ENCODE measurements at places on chromosomes 13 and 19.
A peak's percentile ranks its signal among the peaks of the same experiment; 100 is the strongest.

DNA sequence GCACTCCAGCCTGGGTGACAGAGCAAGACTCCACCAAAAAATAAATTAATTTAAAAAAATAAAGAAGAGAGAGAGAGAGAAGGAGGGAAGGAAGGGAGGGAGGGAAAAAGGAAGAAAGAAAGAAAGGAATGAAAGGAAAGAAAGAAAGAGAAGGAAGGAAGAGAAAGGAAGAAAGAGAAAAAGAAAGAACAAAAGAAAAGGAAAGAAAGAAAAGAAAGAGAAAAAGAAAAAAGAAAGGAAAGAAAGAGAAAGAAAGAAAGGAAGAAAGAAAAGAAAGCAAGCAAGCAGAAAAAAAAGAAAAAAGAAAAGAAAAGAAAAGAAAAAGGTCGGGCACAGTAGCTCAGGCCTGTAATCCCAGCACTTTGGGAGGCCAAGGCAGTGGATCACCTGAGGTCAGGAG is 14.9 kb upstream of the ZNRF4 start:
- H3K4me3 ChIP-seq: no peak overlapping the region
- H3K27me3 ChIP-seq: no peaks in the 10 kb centered on the region
- H3K27ac ChIP-seq: no peak overlapping the region
- DNase-seq: no peak
- H3K4me1 ChIP-seq: no peaks in the 10 kb centered on the region

DNA sequence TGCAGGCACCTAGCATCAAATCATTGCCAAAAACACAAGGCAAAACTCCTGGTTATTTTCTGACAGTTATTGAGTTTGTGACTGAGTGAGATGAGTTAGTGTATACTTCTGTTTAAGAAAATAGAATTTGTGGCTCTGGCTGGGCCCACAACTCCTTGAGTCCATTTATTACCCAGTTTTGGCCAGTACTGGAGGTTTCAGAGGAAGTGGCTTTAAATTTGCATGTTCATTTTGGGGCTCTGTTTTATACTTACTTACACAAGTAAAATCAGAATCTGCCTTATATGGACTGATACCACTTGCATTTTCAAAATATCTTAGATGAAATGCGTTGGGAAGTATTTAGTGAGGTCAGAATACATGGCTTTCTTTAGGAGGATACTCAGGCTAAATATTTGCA is 29.0 kb downstream of the TNFSF11 start:
- no peak overlapping the region for H3K27ac ChIP-seq
- no peaks in the 10 kb centered on the region for H3K27me3 ChIP-seq
- no peaks in the 10 kb centered on the region for H3K4me1 ChIP-seq
- peaks cover 13% of the 10 kb centered on the region for H3K36me3 ChIP-seq
- no peak for DNase-seq
- H3K4me3 ChIP-seq: no peak overlapping the region

- no peak overlapping the region for H3K4me3 ChIP-seq
- H3K27me3 ChIP-seq: no peaks in the 10 kb centered on the region
- peaks cover 25% of the 10 kb centered on the region for H3K36me3 ChIP-seq
- no peak for DNase-seq
These were observed 105.2 kb downstream of the SLITRK6 start for GRCh38 chr13:85693889-85694511.

DNA sequence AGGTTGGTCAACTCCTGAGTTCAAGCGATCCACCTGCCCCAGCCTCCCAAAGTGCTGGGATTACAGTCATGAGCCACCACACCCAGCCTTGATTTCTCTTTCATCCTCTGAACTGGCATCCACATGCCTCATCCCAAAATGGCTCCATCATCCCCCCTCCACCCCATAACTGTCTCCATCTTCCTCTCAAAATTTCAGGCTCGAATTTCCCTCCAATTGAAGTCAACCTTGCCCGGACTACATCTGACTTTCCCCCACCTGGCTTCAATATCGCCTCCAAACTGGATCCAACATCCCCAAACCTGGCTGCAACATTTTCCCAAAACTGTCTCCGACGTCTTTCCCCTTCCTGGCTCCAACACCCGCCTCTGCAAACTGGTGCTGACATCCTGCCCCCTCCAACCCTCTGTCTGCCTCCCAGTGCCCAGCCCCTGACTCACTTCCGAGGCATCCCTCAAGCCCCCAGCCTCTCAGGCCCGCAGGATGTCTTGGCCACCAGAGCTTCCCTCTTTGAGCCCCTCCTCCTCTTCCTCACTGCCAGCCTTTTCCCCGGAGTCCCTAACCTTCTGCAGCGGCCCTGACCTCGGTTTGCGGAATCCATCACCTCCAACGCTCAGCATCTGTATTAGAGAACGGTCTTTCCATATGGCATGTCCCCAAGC is 943 bp downstream of the EXOC3L2 start:
- H3K27me3 ChIP-seq: no peaks in the 10 kb centered on the region
- H3K27ac ChIP-seq: no peak overlapping the region
- H3K36me3 ChIP-seq: no peaks in the 10 kb centered on the region
- DNase-seq: no peak
- H3K4me1 ChIP-seq: no peaks in the 10 kb centered on the region

GRCh38 chr19:29504454-29504853 is 21.3 kb upstream of the VSTM2B start:
- no peak overlapping the region for H3K4me3 ChIP-seq
- no peaks in the 10 kb centered on the region for H3K27me3 ChIP-seq
- H3K36me3 ChIP-seq: no peaks in the 10 kb centered on the region
- no peaks in the 10 kb centered on the region for H3K4me1 ChIP-seq

DNA sequence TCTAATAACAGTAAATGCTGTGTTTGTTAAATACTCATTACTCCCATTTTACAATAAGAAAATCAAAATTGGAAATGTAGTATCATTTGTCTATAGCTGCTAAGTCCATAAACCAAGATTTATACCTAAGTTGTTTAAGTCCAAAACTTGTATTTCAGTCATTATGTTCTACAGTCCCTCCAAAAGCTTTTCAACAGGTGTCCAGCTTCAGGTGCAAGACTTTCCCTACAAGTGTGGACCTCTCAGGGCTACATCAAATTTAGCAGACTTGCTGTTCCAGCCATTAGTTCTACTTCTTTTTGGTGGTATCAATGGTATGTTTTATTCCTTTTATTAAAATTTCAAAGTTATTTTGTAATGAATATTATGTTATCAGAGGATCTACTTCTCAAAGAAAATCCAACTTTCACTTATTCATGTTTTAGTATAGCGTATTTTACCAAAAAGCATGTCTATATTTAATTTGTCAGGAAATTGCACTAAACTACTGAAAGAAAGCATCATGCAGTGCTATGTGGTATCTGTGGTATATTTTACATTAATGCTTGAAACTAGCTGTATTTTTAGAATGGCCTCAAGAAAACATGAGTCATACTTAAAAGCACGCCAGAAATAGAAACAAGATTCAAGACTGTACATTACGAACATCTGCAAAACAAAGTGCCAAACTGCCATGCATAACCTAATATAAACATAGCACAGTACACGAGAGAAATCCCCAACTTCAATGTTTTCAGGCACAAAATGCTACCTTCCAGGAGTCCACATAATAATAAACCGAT is 44.5 kb downstream of the VWA8 start:
- H3K27me3 ChIP-seq: no peaks in the 10 kb centered on the region
- H3K4me3 ChIP-seq: no peak overlapping the region
- no peaks in the 10 kb centered on the region for H3K4me1 ChIP-seq
- H3K36me3 ChIP-seq: peaks cover under 1% of the 10 kb centered on the region
- no peak for DNase-seq

DNA sequence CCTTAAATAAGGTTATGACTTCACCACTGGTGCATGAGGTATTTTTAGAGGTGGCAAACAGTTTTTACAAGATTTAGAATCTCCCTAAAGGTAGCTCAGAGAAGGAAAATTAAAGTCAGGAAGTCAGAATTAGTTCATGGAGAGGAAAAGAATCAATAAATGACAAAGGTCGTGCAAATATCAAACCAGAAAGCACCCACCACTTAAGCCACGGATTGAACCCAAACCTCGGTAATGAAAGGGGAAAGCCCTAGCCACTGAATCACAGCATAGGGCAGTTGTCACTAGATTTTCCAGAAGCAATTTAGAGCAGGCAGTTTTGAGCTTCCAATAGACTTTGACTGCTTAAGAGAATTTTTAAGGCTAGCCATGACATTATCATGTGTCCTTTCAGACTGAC is 1590.4 kb downstream of the SLITRK1 start:
- DNase-seq: no peak
- H3K36me3 ChIP-seq: no peaks in the 10 kb centered on the region
- no peaks in the 10 kb centered on the region for H3K4me1 ChIP-seq
- H3K27me3 ChIP-seq: no peaks in the 10 kb centered on the region
- no peak overlapping the region for H3K4me3 ChIP-seq

DNA sequence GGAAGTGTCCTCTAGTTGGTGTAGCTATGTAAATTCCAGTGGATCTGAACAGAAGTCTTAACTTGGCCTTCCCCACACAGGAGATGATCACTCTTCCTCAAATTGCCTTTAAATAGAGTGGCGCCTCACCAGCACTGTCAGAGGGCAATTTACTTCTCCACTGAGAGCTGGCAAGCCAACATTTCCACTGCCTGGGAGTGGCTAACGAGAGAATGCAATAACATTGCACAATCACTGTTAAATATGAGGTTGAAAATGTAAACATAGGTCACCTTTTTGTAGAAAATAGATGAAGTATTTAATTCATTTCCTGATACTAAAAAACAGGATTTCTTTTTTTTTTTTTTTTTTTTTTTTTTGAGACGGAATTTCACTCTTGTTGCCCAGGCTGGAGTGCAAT is 55.4 kb upstream of the UBL3 start:
- H3K27ac ChIP-seq: no peak overlapping the region
- peaks cover 1% of the 10 kb centered on the region for H3K36me3 ChIP-seq
- no peaks in the 10 kb centered on the region for H3K27me3 ChIP-seq
- H3K4me3 ChIP-seq: no peak overlapping the region
- H3K4me1 ChIP-seq: peaks cover 5% of the 10 kb centered on the region
- DNase-seq: no peak

DNA sequence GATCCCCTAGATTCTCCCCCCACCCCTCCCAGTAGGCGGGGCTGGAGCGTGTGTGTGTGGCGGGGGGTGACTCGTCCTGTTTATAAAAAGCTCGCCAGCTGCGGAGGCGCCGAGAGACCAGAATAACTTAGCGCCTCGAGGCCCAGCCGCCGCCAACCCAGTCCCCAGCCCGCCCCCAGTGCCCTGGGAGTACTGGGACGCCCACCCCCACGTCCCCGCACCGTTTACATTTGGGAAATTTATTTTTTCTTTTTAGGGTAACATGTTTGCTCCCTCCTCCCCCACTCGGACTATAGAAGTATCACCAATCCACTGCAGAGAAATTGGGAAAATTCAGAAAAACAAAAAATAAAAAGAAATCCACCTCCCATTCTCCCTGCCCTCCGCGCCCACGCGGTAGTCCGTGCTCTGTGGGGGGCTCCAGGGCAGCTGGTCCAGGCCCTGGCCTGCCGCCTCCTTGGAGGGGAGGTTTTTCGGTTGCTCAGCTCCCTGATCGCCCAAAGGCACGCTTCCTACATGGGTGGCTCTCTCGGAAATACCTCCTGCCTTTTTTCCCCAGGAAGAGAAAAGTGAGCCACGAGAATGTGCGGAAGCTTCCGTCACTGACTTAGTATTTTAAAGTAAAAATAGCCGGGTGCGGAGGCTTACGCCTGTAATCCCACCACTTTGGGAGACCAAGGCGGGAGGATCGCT is 1.5 kb upstream of the RAB3A start:
- DNase-seq: peak; percentile 58
- peak overlapping the region; percentile 50 for H3K27ac ChIP-seq
- H3K27me3 ChIP-seq: no peaks in the 10 kb centered on the region
- H3K4me3 ChIP-seq: peak overlapping the region; percentile 91
- H3K36me3 ChIP-seq: peaks cover 7% of the 10 kb centered on the region

DNA sequence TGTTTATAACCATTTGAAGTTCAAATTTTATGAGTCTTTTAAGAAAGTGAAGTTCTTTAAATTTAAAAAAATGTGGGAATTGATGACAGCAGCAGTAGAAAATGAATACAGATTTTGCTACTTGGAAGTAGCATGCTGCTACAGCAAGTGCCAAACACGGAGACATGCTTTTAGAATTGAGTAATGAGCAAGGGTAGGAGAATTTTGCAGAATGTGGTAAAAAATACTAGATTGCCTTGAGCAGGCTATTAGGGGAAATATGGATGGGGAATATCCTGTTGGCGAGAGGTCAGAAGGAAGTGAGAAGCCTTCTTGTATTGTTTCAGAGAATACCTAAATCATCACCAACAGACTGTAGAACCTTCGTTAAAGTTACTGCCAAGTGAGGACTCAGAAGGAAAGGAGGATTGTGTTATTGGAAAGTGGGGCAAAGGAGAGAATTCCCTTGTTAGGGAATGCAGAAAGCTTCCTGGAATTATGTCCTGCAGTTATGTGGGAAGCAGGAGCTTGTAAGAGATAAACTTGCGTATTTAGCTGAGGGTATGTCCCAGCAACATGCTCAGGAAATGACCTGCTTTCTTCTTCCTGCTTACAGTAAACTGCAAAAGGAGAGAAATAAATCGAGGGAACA is 32.4 kb upstream of the OXGR1 start:
- H3K27me3 ChIP-seq: no peaks in the 10 kb centered on the region
- DNase-seq: no peak
- H3K4me1 ChIP-seq: no peaks in the 10 kb centered on the region
- H3K4me3 ChIP-seq: no peak overlapping the region
- no peak overlapping the region for H3K27ac ChIP-seq
- H3K36me3 ChIP-seq: no peaks in the 10 kb centered on the region
